ENCODE measurements at places on chromosomes 2 and 18.

DNA sequence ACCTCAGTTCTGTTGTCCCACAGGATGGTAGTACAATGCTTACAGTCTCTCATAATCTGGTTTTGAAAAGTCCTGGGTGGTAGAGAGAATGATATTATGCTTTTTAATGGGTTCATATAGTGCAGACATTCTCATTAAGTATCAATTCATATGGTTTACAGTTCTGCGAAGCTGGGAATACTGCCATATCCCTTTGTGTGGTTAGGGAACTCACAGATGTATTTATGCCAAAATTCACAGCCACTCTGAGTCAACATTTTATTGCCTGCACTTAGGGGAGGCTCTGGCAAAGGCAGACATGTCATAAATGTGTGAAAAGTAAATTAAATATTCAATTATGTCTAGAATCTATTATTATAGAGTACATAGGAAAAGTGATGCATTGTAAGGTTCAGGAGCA lies 808.2 kb downstream of the SUCLG1 start:
- no peaks in the 10 kb centered on the region for H3K36me3 ChIP-seq
- DNase-seq: no peak
- no peaks in the 10 kb centered on the region for H3K4me1 ChIP-seq
- no peak overlapping the region for H3K4me3 ChIP-seq
- no peak overlapping the region for H3K27ac ChIP-seq

DNA sequence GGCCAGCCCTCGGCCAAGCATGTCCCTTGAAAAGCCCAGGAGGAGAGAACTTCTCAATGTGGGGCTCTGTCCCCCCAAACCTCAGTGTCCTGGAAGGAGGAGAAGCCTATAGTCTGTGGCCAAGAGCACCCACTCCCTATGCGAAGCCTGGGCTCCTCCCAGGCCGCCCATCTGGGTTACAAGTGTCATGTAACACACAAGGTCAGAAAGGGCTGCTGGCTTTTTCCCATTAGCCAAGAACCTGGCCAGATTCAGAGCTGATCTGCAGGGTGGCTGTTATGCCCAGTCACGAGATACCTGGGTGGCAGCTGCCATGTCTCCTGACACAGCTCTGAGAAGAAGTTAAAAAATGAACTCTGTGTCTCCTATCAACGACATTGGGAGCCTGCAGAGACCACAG lies 170.7 kb downstream of the TNS1 start:
- no peak overlapping the region for H3K4me3 ChIP-seq
- H3K4me1 ChIP-seq: no peaks in the 10 kb centered on the region
- no peaks in the 10 kb centered on the region for H3K36me3 ChIP-seq
- DNase-seq: no peak
- no peak overlapping the region for H3K27ac ChIP-seq
- H3K27me3 ChIP-seq: no peaks in the 10 kb centered on the region

- H3K27me3 ChIP-seq: no peaks in the 10 kb centered on the region
- H3K4me1 ChIP-seq: no peaks in the 10 kb centered on the region
- no peak overlapping the region for H3K4me3 ChIP-seq
- no peaks in the 10 kb centered on the region for H3K36me3 ChIP-seq
Measured at GRCh38 chr2:160790738-160791137, 297.1 kb upstream of the RBMS1 start.

- H3K27me3 ChIP-seq: no peaks in the 10 kb centered on the region
- H3K36me3 ChIP-seq: no peaks in the 10 kb centered on the region
- no peak for DNase-seq
- H3K4me3 ChIP-seq: no peak overlapping the region
- no peak overlapping the region for H3K27ac ChIP-seq
- H3K4me1 ChIP-seq: no peaks in the 10 kb centered on the region
Measured at GRCh38 chr18:56488739-56489138, 149.7 kb downstream of the TXNL1 start.

DNA sequence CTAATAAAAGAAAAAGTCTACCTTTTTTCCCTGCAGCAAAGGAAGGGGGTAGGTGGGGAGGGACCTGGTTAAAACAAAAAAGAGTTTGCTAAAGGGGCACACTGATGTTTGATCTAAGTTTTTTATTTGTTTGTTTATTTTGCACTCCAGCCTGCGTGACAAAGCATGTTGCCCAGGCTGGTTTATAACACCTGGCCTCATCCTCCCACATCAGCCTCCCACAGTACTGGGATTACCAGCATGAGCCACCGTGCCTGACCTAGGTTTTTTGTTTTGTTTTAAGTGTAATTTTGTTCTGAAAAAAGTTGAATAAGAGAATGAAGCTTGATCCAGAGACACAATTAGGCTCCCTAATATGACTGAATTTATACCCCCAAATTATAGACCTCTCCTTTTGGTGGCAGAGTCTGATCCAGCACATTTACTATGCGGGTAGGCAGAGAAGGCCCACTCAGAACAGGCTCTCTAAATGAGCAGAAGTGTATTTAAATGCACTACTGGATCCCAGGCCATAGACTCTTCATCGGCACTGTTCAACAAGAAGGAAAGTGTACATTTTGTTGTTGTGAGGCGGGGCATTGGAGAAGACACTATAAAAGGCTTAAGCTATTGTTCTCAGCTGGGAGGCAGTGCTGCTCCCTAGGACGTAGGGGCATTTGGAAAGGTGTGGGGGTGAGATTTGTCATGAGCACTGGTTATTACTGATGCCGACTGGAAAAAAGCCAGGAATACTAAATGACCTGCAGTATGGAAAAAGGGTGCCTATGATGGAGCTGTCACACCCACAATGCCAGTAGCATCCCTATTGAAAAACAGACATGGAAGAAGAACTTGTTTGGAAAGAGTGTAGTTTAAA lies 32.4 kb downstream of the MRPS9 start:
- peaks cover 7% of the 10 kb centered on the region for H3K4me1 ChIP-seq
- no peaks in the 10 kb centered on the region for H3K27me3 ChIP-seq
- H3K27ac ChIP-seq: no peak overlapping the region
- no peaks in the 10 kb centered on the region for H3K36me3 ChIP-seq

- H3K4me1 ChIP-seq: no peaks in the 10 kb centered on the region
- no peak for DNase-seq
- H3K36me3 ChIP-seq: peaks cover 6% of the 10 kb centered on the region
- no peak overlapping the region for H3K27ac ChIP-seq
Measured at GRCh38 chr2:11629215-11629614, 40.8 kb downstream of the NTSR2 start.

DNA sequence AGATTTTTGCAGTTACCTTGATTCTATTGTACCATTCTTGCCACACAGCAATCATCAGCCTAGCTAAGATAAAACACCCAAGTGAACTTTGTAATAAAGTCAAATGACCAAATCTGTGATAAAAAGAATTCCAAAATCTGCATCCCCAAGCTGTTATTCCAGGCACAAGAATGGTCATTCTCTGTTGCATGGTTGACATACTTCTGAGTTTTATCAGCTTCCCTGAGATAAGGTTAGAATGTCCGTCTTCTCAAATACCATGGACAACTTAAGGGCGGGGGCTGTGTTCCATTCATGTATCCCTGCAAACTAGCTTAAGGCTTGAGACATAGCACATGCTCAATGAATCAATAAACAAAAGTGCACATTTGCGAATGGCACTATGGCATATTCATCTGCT lies 8.1 kb upstream of the BMP10 start:
- H3K27me3 ChIP-seq: no peaks in the 10 kb centered on the region
- DNase-seq: no peak
- H3K36me3 ChIP-seq: no peaks in the 10 kb centered on the region
- H3K27ac ChIP-seq: no peak overlapping the region
- no peaks in the 10 kb centered on the region for H3K4me1 ChIP-seq

Data from H1 (cell line).